ENCODE measurements at places on chromosomes 2 and 18.

DNA sequence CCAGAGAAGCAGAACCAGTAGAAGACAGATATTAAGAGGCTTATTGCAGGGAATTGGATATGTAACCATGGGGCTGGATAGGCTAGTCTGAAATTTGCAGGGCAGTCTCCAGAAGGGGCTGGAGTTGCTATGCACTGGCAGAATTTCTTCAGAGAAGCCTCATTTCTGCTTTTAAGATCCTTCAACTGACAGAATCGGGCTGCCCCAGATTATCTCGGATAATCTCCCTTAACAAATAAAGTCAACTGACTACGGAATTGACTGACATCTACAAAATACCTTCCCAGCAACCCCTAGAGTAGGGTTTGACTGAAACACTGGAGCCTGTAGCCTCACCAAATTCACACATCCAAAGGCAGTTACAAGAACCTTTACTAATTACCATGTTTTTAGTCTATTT is 136.4 kb downstream of the SOCS6 start:
- no peak overlapping the region for H3K27ac ChIP-seq
- no peaks in the 10 kb centered on the region for H3K27me3 ChIP-seq
- H3K36me3 ChIP-seq = no peaks in the 10 kb centered on the region
- DNase-seq = no peak

DNA sequence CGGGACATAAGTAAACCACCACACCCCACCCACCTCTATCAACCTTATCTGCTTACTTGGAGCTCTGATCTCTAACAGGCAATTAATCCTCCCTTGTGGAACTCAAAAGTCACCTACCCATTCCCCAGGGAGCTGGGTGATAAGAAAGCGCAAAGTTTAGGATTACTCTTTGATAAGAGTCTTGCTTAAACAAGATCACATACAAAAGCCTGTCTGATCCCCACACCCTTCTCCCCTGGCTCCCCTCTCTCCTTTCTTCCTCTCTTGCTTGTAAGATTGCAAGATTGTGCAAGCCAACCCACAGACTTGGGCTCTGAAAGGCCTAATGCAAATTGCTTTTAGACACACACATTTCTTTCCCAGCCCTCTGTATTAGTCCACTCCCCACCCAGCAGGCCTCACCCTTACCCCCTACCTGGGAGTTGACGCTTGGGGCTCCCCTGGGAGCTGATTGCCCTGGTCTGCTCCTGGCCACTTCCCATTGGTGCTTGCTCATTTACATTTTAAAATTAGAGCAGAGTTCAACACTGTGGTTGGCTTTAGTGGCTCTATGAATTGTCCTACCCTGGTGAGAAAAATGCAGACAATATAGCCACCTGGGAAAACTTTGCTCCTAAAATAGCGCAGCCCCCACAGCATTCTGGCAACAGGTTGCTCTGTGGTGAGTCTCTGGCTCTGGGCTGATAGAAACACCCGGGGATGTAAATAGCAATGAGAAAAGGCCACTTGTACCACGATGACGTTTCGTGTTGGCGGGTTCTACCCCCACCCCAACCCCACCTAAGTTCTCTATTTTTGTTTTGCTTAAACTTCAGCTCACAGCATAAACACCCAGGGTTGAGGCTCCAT is 92.8 kb upstream of the MSH2 start:
- H3K4me3 ChIP-seq = no peak overlapping the region
- H3K36me3 ChIP-seq = no peaks in the 10 kb centered on the region
- peaks cover 40% of the 10 kb centered on the region for H3K4me1 ChIP-seq
- H3K27me3 ChIP-seq = no peaks in the 10 kb centered on the region
- peak overlapping the region; percentile 75 for H3K27ac ChIP-seq
- DNase-seq = no peak

- H3K27ac ChIP-seq = no peak within 1 kb of the TSS
- peaks cover 9% of the 10 kb centered on the region for H3K4me1 ChIP-seq
- H3K27me3 ChIP-seq = peaks cover 35% of the 10 kb centered on the region
These were observed at the start of gene SRD5A2 for GRCh38 chr2:31580321-31581117. SRD5A2 (minus strand) TSS chr2:31580938; CDS start chr2:31580900, 38 bp downstream.

GRCh38 chr2:45883603-45884000 is 232.1 kb downstream of the PRKCE start:
- no peaks in the 10 kb centered on the region for H3K27me3 ChIP-seq
- DNase-seq = no peak

GRCh38 chr2:69095305-69095704 is 82.3 kb downstream of the ANTXR1 start:
- H3K4me3 ChIP-seq = no peak overlapping the region
- DNase-seq = no peak
- H3K4me1 ChIP-seq = peaks cover 21% of the 10 kb centered on the region
- H3K27ac ChIP-seq = peak overlapping the region; percentile 27

- H3K27ac ChIP-seq = no peak overlapping the region
- no peak overlapping the region for H3K4me3 ChIP-seq
- H3K4me1 ChIP-seq = peaks cover 7% of the 10 kb centered on the region
- DNase-seq = no peak
These were observed 7.7 kb downstream of the SERPINB2 start for GRCh38 chr18:63895190-63895589.

GRCh38 chr2:220181165-220181564 is 553.7 kb downstream of the SLC4A3 start:
- H3K4me1 ChIP-seq = peaks cover 6% of the 10 kb centered on the region
- H3K36me3 ChIP-seq = no peaks in the 10 kb centered on the region
- DNase-seq = no peak
- H3K27me3 ChIP-seq = no peaks in the 10 kb centered on the region

DNA sequence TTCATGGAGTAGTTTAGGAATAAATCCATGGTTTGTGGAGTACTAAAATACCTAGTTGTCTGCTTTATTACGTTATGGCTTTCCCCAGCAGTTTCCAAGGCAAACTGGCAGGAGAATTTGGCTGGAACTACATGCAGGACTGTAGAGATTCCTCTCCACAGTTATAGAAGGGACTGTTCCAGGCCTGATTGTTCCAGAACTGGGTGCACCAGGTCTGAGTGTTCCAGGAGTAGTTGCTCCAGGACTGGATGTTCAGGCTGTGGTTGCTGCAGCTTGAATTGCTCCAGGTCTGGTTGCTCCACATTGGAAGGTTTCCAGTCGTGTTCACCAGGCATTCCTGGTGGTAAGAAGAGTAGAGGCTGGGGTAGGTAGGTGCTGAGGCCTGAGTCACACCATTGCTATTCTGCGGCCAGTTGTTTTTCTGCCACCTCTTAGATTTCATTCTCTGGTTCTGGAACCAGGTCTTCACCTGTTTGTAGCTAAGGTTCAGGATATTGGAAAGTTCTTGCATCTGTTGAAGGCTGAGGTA is 28.1 kb downstream of the SGPP2 start:
- peaks cover 4% of the 10 kb centered on the region for H3K4me1 ChIP-seq
- no peaks in the 10 kb centered on the region for H3K36me3 ChIP-seq
- DNase-seq = no peak
- no peaks in the 10 kb centered on the region for H3K27me3 ChIP-seq
- no peak overlapping the region for H3K4me3 ChIP-seq

- H3K27me3 ChIP-seq = no peaks in the 10 kb centered on the region
- peaks cover 2% of the 10 kb centered on the region for H3K4me1 ChIP-seq
- no peak overlapping the region for H3K27ac ChIP-seq
- H3K4me3 ChIP-seq = no peak overlapping the region
These were observed 10.2 kb upstream of the HTR2B start for GRCh38 chr2:231134910-231135655.

DNA sequence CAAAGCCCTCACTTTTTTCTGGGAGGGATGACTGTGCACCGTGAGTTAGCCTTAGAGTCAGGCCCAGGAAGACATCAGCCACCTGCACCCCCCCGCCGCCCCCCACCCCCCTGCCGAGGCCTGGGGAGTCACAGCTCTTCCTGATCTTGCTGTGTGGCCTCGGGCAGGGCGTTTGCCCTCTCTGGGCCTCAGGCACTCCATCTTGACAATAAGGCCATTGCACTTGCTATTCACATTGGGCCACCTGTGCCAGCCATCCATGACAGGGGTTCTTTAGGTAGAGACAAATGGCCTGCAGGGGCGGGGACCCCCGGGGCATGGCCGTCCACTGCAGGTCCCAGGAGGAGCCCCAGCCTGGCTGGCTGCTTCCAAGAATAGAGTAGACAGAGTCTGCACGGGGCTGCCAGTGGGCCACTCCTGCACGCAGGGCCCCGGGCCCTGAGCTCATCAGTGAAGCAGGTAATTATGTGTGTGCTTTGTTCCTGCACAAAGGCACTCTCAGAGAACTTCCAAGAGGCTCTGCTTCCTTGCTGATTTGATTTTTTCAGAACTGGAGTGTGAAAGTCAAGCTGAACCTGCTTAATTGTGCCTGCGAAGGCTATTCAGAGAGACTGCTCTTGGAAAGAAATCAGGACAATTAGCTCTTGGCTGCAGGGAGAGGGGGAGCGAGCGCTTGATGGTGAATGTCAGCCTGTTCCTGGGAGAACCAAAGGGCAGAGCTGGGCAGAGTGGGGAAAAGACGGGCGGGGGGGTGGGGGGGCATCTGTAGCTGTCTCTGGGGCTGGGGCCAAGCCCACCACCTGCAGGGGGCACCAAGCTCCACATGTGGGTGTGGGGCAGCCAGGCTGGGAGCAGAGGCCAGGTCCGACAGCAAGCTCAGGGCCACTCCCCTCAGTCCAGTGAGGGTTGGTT is 40.3 kb downstream of the RRM2 start:
- H3K4me1 ChIP-seq = peaks cover 5% of the 10 kb centered on the region
- DNase-seq = no peak
- H3K36me3 ChIP-seq = no peaks in the 10 kb centered on the region

DNA sequence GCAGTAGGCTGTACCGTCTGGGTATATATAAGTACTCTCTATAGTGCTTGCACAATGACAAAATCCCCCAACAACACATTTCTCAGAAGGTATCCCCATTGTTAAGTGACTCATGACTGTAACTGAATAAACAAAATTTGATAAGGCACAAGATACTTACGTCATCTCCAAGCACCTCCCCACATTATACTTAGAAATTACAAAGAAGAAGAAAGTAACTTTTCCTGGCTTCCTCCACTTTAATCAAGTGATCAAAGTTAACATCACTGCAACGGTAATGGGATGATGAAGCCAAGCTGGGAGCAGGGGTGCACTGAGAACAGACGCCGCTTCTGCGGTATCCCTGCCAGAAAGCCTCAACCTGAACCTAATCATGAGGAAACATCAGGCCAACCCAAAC is 9.7 kb downstream of the TNS1 start:
- DNase-seq = no peak
- peak overlapping the region; percentile 90 for H3K27ac ChIP-seq
- H3K27me3 ChIP-seq = no peaks in the 10 kb centered on the region
- H3K36me3 ChIP-seq = no peaks in the 10 kb centered on the region
- peaks cover 61% of the 10 kb centered on the region for H3K4me1 ChIP-seq

GRCh38 chr2:85994421-85994777 is 105.6 kb upstream of the ST3GAL5 start:
- no peaks in the 10 kb centered on the region for H3K27me3 ChIP-seq
- no peaks in the 10 kb centered on the region for H3K36me3 ChIP-seq
- H3K4me1 ChIP-seq = peaks cover 59% of the 10 kb centered on the region
- no peak overlapping the region for H3K4me3 ChIP-seq

DNA sequence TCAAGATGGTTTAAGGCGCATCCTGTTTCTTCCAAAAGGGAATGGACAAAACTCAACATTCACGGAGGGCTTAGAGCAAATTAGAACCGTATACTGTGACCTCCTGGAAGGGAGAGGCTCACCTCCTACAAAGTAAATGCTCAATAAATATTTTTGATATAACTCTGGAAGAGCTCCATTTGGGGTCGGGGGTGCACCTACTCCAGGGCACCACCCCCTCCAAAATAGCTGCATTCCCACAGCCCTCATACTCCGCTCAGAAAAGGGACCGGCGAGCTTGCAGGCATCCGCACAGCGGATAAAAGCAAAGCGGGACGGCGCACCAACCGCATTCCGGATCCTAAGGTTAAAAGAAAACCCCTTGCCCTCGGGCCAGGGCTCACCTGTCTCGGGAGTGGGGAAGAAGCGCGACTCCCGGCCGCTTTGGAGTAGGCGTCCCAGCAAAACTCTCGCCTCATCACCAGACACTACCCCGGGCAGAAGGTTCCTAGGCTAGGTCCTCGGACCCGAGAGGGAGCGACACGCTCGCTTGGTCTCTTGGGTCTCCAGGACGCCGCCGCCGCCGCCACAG is 378 bp downstream of the WDPCP start:
- H3K4me3 ChIP-seq = peak overlapping the region; percentile 79
- peaks cover 40% of the 10 kb centered on the region for H3K4me1 ChIP-seq
- no peaks in the 10 kb centered on the region for H3K36me3 ChIP-seq
- H3K27me3 ChIP-seq = no peaks in the 10 kb centered on the region
- DNase-seq = no peak

- H3K27me3 ChIP-seq = no peaks in the 10 kb centered on the region
- no peak overlapping the region for H3K27ac ChIP-seq
These were observed 55.4 kb downstream of the CWC22 start for GRCh38 chr2:179951680-179952079.

GRCh38 chr18:23378302-23378686 is 74.8 kb upstream of the RIOK3 start:
- peaks cover 22% of the 10 kb centered on the region for H3K4me1 ChIP-seq
- no peak overlapping the region for H3K4me3 ChIP-seq
- peak overlapping the region; percentile 91 for H3K27ac ChIP-seq
- no peak for DNase-seq

GRCh38 chr2:210795506-210795905 is 239.1 kb downstream of the CPS1 start:
- no peaks in the 10 kb centered on the region for H3K27me3 ChIP-seq
- H3K4me3 ChIP-seq = no peak overlapping the region
- H3K36me3 ChIP-seq = no peaks in the 10 kb centered on the region

GRCh38 chr2:36404754-36405153 is 49.2 kb downstream of the CRIM1 start:
- no peak for DNase-seq
- peaks cover 20% of the 10 kb centered on the region for H3K4me1 ChIP-seq
- no peaks in the 10 kb centered on the region for H3K27me3 ChIP-seq

DNA sequence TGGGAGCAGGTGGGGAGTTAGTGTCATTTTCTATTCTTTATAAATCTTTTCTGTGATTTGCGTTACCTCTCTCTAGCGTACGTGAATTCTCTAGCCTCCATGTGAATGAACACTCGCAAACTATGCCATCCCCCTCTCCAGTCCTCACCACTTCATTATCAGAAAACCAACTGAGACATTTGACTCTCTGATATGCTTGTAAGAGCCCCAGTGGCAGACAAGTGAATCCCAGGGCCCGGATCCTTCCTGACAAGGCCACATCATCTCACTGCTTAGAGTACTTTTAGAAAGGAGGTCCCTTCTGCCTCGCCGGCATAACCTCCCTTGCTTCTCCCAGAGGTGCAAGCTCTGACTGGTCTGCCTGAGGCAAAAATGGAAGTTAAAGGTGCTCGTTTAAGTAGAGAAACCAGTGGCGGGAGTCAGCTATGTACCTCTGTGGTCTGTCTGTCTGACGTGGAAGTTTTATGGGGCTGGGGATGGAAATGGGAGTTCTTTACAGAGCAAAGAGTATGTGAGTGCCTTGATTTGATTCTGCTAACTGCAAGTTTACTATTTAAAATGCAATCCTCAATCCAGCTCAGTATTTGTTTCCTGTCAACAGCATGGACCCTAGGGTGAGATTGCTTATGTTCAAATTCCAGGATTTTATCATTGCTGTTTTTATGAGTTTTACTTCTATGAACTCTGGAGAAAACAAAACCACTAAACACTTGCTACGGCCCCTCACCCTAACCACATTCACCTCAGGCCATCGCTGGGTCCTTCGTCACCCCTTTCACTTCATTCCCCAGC is 114.9 kb upstream of the MSTN start:
- no peak for DNase-seq
- no peaks in the 10 kb centered on the region for H3K36me3 ChIP-seq
- H3K4me3 ChIP-seq = no peak overlapping the region
- H3K27ac ChIP-seq = no peak overlapping the region
- H3K4me1 ChIP-seq = peaks cover 17% of the 10 kb centered on the region

GRCh38 chr18:67211646-67212045 is 304.9 kb downstream of the DSEL start:
- no peak overlapping the region for H3K27ac ChIP-seq
- no peaks in the 10 kb centered on the region for H3K4me1 ChIP-seq
- no peak for DNase-seq
- H3K27me3 ChIP-seq = peaks cover 3% of the 10 kb centered on the region

- H3K27ac ChIP-seq = no peak overlapping the region
- DNase-seq = no peak
- no peak overlapping the region for H3K4me3 ChIP-seq
These were observed 102.2 kb downstream of the TEX51 start for GRCh38 chr2:127000937-127001336.
